ENCODE measurements at places on chromosomes 12 and 14.

DNA sequence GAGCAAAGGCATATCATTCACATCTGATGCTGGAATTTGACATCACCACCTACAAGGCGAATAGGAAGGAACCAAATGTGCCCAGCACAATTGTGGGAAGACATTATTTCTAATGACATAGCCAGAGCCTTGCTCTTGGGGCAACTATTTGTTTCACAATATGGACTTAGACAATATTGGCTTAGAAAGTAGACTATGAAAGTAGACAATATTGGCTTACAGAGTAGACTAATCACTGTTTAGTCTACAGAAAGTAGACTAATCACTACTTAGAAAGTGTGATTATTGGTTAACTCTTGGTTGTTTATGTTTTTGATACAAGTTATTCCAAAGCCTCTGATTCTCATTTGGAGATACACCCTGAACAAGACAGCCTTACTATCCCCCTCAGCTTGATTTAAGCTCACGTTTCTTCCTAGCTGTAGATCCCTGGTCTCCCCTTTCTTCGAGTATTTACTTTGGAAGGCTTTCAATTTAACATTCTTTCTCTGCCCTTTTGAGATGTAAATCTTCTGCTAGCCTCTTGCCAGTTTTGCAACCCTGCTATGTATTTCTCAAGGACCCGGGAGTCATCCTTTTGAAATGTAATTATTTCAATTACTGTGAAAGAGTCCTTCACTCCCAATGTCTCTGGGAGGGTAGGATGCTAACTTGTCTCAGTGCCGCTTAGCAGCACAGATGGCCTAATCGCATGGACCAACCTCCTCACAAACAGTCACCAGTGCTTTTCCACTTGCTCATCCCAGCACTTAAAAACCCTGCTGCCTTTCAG lies 843.2 kb downstream of the GALC start:
- DNase-seq: no peak

- no peak for DNase-seq
Measured at GRCh38 chr14:71620401-71620800, 311.8 kb upstream of the RGS6 start.

- no peak for DNase-seq
Measured at GRCh38 chr14:99781091-99781490, 12.1 kb upstream of the EML1 start.

DNA sequence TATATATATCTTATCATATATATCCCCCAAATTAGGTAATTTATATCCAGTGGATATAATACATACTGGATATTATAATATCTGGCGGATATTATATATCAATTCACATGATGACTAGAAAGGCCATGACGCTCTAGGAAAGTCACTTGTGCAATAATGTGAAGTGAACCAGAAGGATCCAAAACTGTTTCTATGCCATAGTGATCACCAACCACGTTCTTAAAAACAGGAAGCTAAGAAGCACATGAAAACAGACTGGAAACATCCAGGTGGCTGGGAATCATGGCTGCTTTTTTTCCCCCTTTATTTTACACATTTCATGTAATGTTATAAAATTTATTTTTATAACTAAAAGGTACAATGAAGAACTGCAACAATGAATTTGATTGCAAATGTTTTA lies 1.4 kb downstream of the GUCY2C start:
- no peak for DNase-seq

- no peak for DNase-seq
Measured at GRCh38 chr14:101132051-101132571, 228.6 kb upstream of the RTL1 start.

- no peak for DNase-seq
Measured at GRCh38 chr14:90675399-90675798, 140.8 kb downstream of the TTC7B start.

DNA sequence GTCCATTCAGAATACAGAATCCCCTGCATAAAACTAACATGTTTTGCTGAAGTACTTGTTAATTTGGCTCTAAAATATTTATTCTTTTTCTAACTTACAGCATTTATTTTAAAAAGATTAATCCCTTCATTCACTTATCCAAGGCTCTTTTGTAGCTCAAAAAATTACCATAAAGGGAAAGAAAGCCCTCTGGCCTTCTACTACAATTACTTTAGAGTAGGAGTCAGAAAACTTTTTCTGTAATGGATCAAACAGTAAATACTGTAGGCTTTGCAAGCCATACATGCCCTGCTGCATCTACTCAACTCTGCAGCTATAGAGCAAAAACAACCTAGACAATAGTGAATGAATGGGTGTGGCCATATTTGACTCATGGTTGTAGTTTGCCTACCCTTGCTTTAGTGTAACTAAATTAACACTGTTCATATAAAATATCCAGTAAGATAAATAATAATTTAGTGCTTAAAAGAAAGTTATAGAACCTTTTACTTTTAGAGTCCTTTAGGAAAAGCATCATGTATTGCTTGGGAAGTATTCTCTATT lies 74.2 kb upstream of the ZFP36L1 start:
- DNase-seq: no peak

DNA sequence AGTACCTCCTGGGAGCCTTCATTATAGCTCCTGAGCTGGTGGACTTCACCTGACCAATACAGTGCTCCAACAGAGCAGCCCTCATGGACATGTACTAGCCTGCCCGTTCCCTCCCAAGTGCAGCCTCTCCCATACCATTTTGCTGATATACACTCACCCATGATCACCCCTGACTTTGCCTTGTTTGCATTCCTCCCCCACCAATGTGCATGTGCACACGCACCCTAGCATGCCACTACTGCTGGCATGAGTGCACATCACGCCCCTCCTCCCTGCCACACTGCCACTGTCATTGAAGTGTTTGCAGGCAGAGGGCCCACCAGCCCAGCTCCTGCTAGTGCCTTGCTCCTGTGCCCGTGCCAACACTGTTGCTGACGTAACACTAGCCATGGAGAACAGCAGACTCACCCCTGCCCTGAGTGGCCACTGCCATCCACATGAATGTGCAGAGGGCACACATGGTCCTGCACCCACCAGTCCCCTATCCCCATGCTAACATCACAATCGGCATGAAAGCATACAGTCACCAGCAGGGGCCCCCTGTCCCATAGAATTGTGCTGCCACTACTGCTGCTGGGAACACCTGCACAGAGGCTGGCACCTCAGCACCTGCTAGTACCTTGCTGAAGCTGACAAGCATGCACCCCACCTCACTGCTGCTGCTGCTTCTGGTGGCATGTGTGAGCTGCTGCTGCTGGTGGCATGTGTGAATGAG lies 110.3 kb downstream of the SINHCAF start:
- DNase-seq: no peak

GRCh38 chr14:105126981-105127329 lies 41.6 kb downstream of the JAG2 start:
- no peak for DNase-seq

- DNase-seq: no peak
Measured at GRCh38 chr12:109182041-109182839, 65.9 kb downstream of the ACACB start.

DNA sequence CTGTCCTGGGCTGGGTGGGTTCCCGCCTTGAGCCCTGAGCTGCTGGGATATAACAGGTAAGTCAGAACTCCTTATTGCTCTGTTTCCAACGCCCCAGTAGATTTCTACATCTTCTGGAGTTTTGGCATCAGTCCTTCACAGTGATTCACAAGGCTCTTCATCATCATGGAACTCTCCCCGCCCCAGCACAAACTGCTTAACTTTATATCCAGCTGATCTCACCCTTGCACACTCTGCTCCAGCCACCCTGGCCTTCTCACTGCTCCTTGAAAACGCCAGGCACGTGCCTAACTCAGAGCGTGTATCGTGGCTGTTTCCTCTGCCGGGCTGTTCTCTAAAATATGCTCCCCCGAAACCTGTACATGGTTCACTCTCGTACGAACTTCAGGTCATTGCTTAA lies 264.9 kb downstream of the NOVA1 start:
- no peak for DNase-seq

DNA sequence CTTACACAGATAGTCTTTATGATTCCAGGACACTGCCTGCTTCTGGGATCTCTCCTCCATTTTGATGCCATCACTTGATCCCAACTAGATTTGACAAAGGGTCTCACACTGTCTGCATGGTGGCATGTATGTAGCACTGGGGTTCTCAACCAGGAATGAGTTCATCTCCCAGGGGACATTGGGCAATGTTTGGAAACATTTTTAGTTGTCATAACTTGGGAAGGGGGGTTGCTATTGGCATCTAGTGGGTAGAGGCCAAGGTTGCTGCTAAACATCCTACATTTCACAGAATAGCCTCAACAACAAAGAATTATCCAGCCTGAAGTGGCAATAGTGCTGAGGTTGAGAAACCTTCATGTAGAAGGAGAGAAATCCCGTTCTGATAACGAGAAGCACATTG lies 376.2 kb downstream of the DPF3 start:
- DNase-seq: no peak

DNA sequence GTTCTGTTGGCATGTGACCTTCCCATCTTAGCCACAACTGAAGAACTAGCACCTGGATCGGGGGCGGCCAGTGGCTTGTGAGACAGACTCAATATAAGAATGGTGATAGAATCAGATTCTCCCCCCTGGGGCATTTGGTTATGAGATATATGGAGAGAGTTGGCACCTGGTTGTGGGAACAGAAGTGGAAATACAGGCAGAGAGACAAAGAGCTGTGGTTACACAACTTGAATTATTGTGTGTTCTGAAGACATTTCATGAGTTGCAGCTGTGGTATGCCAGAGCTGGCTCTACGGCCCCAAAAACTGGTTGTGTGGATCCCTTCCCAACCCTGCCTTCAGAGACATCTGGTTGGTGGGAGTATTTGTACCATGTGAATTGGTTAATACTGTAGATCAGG lies 2.9 kb upstream of the MSRB3 start:
- no peak for DNase-seq

DNA sequence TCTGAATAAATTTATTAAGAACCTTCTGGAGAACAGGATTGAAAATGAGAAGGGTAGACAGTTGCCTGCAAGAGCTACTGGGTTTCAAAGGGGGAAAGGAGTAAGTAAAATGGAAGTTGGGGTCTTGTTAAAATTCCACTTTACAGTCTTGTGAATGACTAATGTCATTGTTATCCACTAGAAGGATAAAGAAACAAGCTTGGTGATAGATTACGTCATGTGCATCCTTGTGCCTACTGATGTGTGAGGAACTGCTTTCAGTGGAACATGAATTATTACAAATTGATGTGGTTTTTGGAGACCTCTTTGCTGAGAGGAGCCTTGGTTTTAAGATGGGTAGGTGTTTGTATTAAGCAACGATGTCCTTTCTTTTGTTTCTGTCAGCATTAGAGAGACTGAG lies 272.5 kb upstream of the PRICKLE1 start:
- DNase-seq: no peak

DNA sequence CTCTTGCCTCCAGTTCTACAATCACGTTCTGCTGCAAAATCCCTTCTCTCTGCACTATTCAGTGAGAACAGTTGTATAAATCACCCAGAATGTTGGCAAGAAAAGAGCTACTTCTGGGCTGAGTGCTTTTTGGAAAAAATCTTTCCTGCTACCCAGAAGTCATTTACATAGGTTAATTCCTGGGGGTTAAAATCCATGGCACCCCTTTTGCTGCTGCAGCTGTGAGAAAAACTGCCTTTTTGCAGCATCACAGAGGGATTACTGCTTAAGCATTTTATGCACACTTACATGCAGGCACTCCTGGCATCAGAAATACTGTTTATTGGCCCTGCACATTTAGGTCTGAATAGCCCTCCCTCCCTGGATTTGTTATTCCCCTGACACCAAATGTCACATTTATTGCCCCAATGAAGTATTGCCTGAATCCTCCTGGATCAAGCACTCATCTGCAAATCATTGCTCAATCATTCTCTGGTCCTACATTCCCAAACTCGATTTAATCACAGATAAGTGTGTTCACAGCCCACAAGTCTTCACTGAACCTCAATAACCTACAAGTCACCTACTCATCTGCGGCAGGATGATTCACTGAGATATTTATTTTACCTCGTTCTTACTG lies 43.1 kb upstream of the CCDC196 start:
- DNase-seq: no peak

DNA sequence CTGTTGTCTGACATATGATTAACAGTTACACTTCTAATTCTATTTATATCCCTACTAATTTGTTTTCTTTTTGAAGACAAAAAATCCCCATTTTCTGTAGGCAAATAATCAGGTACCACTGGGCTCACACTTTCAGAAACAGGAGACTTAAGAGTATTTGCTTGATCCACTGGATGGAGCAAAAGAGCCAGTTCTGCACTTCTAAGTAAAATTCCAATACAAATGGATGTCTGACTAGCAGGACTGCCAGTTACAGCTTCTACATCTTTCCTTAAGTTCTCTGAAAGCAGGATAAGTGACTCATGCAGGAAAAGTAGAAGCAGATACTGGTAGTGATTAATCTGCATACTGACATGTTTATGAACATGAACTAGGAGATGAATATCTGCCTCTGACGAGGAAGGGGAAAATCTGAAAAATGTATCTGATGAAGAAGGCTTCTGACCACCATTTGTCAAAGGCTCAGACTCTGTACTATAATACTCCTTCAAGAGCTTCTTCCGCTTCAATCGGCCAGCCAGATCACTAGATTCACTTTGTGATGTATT lies 73.8 kb upstream of the ANKS1B start:
- no peak for DNase-seq

- DNase-seq: no peak
Measured at GRCh38 chr12:131835616-131836171, 7.5 kb downstream of the MMP17 start.

GRCh38 chr14:59939828-59940227 lies 19.9 kb downstream of the LRRC9 start:
- no peak for DNase-seq

GRCh38 chr12:58425481-58426392 lies 484.4 kb downstream of the ATP23 start:
- no peak for DNase-seq

GRCh38 chr14:98137131-98138025 lies 1134.6 kb downstream of the BCL11B start:
- no peak for DNase-seq

GRCh38 chr12:5456906-5457305 lies 25.0 kb downstream of the NTF3 start:
- no peak for DNase-seq

- DNase-seq: no peak
Measured at GRCh38 chr12:27290501-27291168, 42.0 kb upstream of the BMAL2 start.

GRCh38 chr14:31232081-31232480 lies 24.5 kb upstream of the HECTD1 start:
- no peak for DNase-seq

GRCh38 chr14:106442857-106443256 lies 916.5 kb downstream of the TMEM121 start:
- DNase-seq: no peak

- no peak for DNase-seq
Measured at GRCh38 chr14:59398841-59399240, 66.3 kb downstream of the GPR135 start.

- no peak for DNase-seq
Measured at GRCh38 chr12:30691122-30691879, 4.4 kb downstream of the IPO8 start.

DNA sequence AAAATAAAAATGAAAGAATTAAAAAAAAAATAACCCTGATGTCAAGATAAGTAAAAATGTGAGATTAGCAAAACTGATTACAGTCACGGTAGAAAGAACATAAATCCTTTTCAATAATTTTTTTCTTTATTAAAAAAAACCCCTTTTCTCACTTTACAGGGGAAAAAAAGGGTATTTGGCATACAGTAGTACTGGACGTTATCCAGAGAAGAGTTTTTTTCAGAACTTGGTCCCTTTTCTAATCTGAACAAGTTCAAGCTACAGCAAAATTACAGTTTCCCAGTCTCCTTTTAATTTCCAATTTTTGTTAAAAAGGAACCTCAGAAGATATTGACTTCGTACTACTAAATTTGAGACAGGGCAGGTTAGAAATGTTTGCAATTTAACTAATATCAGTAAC lies 134.7 kb upstream of the DCN start:
- DNase-seq: no peak

- no peak for DNase-seq
Measured at GRCh38 chr12:25241167-25242020, 9.3 kb downstream of the KRAS start.

Measured in vagina (tissue), 2 donors.